T-helper 2 cell treated with Interferon-gamma antibody and Interleukin-4, amounts not matched to agents 100 ng/mL and 5 ng/mL, for 36 hours (primary cell): ENCODE measurements at places on chromosomes 3 and 15. TPM values are rescaled to one million over a fixed set of nuclear protein-coding genes. Genes with fewer than 3 reads are reported as not detected.

Gene GOLGA6L7
- total RNA-seq: not detected in 2 replicates

Gene FBXO40
- total RNA-seq: not detected in 2 replicates

Gene THAP10
- 0.23 TPM in 1 of 2 replicates, not detected in the other for total RNA-seq

Gene PLA2G4D
- total RNA-seq: not detected in 2 replicates

Gene PXK
- 38.2 and 41.3 TPM in 2 replicates for total RNA-seq

Gene MEIS2
- 0.23 TPM in 1 of 2 replicates, not detected in the other for total RNA-seq
